ENCODE measurements at places on chromosomes 6 and 20.

DNA sequence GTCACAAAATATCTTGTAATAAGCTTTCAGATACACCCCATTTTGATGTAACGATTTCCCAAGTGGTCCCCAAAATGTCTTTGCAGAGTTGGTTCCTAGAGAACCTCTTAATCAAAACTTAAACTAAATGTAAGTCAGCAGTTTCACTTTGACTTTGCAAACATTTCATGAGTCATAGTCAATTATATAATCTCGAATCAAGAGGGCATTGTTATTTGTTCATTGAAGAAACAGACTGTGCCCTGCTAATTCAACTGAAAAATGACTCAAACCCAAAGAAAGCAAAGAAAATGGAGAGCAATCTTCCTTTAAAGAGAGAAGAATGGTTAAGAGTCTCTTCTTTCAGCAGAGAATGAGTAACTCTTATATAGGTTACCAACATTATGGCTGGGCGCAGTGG is 58.3 kb downstream of the IPCEF1 start:
- H3K4me1 ChIP-seq: peaks cover 8% of the 10 kb centered on the region
- no peaks in the 10 kb centered on the region for H3K36me3 ChIP-seq
- no peak overlapping the region for H3K27ac ChIP-seq
- no peak for DNase-seq
- H3K4me3 ChIP-seq: no peak overlapping the region
- H3K27me3 ChIP-seq: no peaks in the 10 kb centered on the region

DNA sequence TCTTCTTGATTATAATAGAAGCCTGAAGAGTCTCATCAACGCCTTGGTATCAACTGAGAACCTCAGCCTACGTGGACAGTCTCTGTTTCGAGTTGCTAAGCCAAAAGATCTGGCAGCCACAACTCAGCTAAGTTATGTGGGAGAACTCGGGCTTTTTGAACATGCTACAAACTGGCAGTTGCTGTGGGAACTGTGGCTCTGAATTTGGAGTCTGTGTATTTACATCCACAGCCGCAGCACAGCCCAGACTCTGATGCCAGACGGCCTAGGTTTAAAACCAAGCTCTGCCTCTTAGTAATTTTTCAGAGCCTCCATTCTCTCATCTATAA is 35.8 kb downstream of the RIPOR2 start:
- peak overlapping the region; percentile 55 for H3K4me3 ChIP-seq
- no peaks in the 10 kb centered on the region for H3K27me3 ChIP-seq
- peak overlapping the region; percentile 83 for H3K27ac ChIP-seq

DNA sequence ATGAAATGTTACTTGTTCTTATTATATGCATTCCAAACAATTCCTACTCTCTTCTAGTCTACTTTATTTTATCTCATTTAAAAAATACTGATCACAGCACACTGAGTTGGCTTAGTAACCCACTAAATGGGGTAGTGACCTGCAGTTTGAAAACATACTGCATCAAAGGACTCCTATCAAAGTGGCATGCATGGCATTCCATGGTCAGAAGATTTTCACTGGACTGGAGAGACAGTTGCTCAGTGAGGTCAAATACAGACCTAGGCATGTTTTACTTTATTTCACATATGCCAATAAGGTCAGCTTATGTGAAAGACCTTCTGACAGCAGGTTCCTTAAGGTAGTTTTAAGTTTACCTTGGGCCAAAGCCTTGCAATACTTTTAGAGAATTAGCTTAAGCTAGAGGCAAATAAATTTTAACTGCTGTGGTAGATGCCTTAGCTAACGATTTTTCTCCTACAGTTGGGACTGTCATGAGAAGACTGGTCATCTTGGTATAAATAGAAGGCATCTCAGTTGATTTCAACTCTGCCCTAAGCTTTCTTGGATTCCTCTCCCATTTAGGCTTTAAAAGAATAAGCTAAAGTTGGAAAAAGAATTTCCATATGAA is 35.1 kb downstream of the TPD52L1 start:
- H3K27me3 ChIP-seq: peaks cover 34% of the 10 kb centered on the region
- H3K27ac ChIP-seq: no peak overlapping the region
- H3K4me1 ChIP-seq: peaks cover 5% of the 10 kb centered on the region

GRCh38 chr6:129859524-129859923 is 1.6 kb downstream of the TMEM244 start:
- peak overlapping the region; percentile 92 for H3K27ac ChIP-seq
- H3K36me3 ChIP-seq: peaks cover 7% of the 10 kb centered on the region
- H3K4me3 ChIP-seq: peak overlapping the region; percentile 6
- DNase-seq: no peak
- H3K4me1 ChIP-seq: no peaks in the 10 kb centered on the region

DNA sequence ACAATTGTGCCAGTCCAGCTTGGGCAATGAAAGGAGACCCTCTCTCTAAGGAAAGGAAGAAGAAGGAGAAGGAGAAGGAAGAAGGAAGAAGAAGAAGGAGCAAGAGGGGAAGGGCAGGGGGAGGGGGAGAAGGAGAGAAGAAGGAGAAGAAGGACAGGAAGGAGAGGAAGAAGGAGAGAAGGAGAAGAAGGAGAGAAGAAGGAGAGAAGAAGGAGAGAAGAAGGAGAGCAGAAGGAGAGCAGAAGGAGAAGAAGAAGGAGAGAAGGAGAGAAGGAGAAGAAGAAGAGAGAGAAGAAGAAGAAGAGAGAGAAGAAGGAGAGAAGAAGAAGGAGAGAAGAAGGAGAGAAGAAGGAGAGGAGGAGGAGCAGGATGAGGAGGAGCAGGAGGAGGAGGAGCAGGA is 22.5 kb upstream of the DEFB116 start:
- H3K27ac ChIP-seq: no peak overlapping the region
- no peaks in the 10 kb centered on the region for H3K36me3 ChIP-seq
- no peak for DNase-seq
- no peaks in the 10 kb centered on the region for H3K4me1 ChIP-seq

GRCh38 chr6:125974214-125974866 is 12.0 kb upstream of the TRMT11 start:
- H3K27me3 ChIP-seq: no peaks in the 10 kb centered on the region
- H3K4me1 ChIP-seq: peaks cover 10% of the 10 kb centered on the region
- no peak overlapping the region for H3K4me3 ChIP-seq
- H3K36me3 ChIP-seq: peaks cover 15% of the 10 kb centered on the region
- no peak overlapping the region for H3K27ac ChIP-seq
- no peak for DNase-seq

- no peak for DNase-seq
- peaks cover 2% of the 10 kb centered on the region for H3K36me3 ChIP-seq
- no peak overlapping the region for H3K4me3 ChIP-seq
- no peaks in the 10 kb centered on the region for H3K4me1 ChIP-seq
- peaks cover 15% of the 10 kb centered on the region for H3K27me3 ChIP-seq
- no peak overlapping the region for H3K27ac ChIP-seq
These were observed 406.5 kb downstream of the MAFB start for GRCh38 chr20:40282541-40282940.

All from central memory CD8-positive, alpha-beta T cell (primary cell).